NCI-H2081 treated with DMSO at 0.1 percent for 48 hours (cell line): ENCODE measurements at places on chromosomes 6 and 20.

- no peak for DNase-seq
Measured at GRCh38 chr6:147974376-147974775, 368.3 kb upstream of the SASH1 start.

DNA sequence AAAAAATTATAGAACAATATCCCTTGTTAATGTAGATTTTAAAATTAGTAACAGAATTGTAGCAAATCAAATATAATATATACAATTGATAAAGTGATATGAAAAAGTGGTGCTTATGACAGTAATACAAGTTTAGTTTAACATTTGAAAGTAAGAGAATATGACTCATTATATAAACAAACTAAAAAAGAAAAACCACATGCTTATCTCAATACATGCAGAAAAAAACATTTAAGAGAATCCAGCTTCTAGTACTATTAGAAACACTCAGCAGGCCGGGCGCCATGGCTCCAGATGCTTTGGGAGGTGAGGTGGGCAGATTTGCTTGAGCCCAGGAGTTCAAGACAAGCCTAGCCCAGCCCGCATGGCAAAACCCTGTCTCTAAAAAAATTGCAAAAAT is 60.7 kb upstream of the LAMA2 start:
- DNase-seq, result no peak

DNA sequence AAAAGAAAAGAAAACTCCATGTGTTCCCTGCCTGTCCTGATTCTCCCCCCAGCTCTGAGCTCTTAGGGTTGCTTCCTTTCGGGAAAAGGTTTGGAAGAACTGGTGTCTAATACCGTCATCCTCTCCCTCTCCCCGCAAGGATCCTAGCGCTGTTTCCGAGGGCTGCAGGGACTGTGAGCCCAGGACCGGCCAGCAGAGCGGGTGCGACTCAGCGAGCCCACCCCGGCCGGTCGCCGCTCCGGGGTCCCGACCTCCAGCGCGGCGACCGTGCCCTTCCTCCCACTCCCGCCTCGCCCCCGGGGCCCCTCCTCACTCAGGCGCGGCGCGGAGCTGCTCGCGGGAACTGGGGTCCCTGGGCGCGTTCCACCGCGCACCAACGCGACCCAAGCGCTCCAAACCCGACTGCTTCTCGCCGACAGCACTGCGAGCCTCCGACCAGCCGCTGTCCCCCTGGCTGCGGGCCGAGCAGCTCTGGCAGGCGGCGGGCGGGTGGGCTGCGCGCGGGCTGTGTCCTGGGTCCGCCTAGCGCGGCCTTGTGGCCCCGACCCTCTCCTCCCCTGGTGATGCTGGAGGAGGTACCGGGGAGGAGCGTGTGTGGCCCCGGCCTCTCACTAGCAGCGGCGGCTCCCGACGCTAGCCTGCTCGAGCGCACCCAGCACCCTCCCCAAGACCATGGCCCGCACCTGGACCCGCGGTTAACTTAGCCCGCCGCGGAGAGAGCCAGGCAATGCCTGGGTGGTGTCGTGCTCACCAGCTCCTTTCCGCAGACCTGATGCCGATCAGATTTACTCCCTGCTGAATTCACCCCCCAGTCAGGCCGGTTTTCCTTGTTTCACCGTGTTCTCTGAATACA is at the start of gene PLA2G7:
Gene PLA2G7, minus strand, starts transcription at position 509 of the 853 bp plus-strand sequence. CDS start 12,484 bp downstream, outside the sequence.
- DNase-seq, result no peak

GRCh38 chr20:57330998-57331397 is 1.4 kb downstream of the SPO11 start:
- DNase-seq, result no peak

DNA sequence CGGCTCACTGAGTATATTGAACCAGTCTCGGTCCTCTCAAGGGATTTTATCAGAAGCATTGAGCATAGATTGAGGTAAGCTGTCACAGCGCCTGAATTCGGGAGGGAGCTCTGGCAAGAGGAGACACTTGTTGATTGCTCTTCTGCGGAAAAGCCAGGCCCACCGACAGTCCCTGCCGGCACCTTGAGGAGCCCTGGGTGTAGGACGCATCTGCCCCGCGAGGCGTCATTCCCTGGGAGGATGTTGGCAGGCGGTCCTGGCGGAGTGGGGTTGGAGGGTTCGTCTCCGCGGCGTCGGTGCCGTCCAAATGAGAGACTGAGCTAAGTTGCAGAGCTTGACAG is 843 bp downstream of the FBXO9 start:
- DNase-seq, result no peak

- no peak for DNase-seq
Measured at GRCh38 chr6:161232010-161232409, 41.9 kb downstream of the AGPAT4 start.
